Activated CD4-positive, alpha-beta T cell treated with anti-CD3 and anti-CD28 coated beads for 4 hours (primary cell): ENCODE measurements at places on chromosomes 7 and 10.

DNA sequence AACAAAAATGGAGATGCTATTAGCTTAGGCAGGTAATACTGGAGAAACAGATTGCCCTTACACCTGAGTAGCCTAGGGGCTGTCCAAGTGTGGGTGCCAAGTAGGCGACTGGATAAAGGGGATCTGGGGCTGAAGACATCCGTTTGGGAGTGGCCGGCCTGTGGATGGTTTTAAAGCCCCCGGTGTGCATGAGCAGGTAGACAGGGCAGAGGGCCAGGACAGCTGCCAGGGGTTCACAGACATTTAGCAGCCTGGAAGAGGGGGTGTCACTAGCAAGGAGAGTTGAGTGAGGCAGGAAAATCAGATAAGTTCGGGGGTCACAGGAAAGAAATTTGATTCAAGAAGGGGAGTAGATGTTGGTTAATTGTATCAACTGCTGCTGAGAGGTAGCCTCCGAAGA lies 1.5 kb upstream of the OPALIN start:
- no peak for DNase-seq

DNA sequence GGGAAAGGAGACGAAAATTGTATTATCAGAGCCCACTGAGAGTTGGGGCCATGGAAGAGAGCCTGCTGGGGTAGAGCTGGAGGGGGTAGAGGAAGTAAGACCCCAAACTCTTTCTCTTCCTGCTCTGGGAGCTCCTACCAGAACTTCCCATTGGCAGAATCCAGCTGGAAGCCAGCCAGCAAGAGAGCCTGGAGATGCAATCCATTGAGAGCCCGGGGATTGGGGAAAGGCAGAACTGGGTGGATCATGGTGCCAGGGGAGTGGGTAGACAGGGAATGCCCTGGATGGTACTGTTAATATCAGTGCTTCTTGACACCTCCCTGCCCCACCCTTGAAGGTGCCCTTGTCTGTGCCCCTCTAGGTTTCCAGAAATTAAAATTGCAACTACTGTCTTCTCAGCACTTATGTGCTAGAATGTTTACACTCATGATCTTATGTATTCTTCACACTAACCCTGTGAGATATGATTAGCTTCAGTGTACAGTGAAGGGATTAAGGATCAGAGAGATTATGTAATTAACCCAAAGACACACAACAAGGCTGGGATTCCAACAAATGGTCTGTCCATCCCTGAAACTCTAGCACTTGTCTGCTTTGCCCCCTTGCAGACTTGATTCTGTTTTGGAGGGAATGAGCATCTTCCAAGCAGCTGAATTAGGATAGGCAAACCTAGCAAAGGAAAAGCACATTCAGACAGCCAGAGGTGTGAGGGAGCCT lies 154.1 kb downstream of the C10orf105 start:
- no peak for DNase-seq

DNA sequence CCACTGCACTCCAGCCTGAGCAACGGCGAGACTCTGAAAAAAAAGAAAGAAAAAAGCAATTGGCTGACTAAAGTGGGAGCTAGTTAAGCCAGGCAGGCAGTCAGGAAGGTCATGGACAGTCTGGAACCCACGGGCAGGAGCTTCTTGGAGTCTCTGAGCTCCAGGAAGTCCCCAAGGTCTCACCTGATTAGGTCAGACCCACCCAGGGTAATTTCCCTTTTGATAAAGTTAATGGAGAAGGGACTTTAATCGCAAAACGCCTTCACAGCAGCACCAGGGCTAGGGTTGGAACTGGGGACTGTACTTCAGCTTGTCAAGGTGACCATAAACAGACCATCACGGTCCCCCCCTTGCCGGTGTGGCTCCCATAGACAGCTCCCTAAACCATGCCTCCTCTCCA lies 6.6 kb downstream of the SLC29A4 start:
- no peak for DNase-seq

DNA sequence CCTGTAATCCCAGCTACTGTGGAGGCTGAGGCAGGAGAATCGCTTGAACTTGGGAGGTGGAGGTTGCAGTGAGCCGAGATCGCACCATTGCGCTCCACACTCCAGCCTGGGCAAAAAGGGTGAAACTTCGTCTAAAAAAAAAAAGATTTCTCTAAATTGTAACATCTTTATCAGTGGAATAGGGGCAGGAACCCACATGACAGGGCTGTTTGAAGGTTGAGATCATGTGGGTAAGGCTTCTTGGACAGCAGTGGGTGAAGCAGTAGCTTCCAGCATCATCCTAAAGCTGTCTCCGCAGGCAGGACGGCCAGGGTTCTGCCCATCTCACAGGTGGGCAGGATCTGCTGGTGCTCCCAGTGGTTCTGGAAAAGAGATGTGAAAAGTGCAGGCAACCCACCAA lies 37.9 kb upstream of the SEPHS1 start:
- DNase-seq: no peak

DNA sequence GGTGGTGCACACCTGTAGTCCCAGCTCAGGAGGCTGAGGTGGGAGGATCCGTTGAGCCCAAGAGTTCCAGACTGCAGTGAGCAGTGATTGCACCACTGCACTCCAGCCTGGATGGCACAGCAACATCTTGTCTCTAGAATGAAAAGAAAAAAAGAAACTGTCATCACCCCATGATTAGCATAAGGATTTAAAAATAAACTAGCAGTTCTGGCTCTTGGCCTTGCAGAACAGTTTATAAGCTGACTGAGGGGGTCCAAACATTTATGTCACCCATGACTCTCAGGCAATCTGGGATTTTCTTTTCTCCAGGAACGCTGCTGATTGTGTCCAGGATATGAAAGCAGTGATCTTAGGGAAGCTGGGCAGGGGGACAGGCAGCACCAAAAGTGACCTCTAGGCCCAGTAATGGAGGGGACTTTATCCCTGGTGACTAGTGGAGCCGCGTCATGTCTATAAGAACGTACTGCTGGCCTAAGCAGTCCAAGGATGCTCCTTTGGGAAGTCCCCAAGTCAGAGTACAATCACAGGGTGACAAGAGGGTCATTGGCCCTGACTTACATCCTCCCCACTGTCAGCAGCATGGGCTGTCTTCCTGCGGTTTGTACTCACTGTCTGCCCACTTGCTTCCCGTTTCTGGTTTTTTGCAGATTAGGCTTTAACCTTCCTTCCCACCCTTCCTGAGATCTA lies 177.4 kb downstream of the ARHGAP12 start:
- DNase-seq: no peak

- DNase-seq: no peak
These were observed 48.6 kb downstream of the GTF2IRD1 start for GRCh38 chr7:74502216-74502891.

DNA sequence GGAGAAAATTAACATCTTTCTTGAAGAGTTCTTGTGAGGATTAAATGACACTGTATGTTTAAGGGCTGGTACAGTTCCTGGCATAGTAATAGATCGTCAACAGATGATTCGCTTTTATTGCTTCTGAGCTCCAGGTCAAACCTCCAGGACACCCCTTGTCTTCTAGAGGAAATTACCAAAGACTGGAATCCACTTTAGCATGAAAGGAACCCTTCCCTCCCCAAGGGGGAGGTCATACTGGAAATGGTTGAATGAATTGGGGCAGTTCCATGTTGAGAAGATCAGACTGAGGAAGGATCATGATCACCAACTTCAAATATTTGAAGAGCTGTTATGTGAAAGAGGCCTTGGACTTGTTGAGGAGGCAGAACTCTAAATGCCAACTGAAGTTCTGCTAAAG lies 8.9 kb downstream of the NFE2L3 start:
- no peak for DNase-seq

DNA sequence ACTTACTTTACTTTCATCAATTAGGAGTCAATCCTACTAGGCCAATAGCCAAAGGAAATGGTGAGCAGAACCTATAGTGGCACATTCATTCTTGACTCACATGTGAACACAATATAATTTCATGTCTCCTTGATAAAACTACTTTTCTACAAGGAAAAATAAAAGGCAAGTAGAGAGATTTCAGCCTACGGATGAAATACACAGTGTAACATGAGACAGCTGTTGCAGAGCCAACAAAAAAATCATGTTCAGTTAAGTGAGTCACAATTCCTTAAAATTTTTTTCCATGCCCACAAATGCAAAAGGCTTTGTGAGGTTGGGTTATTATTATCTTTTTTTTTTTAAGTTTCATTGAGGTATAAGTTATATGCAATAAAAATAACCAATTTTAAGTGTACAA lies 54.8 kb downstream of the GPR141 start:
- no peak for DNase-seq

GRCh38 chr10:92574548-92575261 lies 812 bp upstream of the IDE start:
- DNase-seq: no peak

DNA sequence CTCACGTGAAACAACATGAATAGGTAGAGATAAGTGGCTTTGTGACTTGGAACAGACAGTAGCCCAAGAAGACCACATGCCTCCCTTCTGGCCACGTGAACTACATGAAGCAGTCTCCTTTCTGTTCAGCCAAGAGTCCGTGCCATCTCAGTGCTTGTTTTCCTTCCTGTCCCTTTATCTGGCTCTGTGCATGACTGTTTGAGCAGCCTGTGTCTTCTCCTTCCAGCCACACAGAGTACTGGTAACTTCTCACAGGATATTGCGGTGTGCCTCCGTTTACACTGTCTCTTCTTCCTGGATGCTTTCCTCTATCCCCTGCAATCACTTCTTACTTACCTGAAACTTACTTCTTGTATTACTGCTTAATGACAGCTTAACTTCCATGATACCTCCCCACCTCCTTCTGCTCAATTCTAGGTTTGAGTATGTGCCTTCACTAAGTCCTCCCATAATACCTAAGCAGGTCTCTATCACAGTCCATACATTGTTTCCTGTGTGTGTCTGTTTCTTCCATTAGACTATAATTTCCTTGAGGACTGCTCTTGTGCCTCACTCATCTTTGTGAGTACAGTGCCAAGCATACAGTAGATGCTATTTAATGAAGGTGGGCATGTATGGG lies 748.7 kb downstream of the AUTS2 start:
- no peak for DNase-seq

GRCh38 chr7:113113912-113114311 lies 4.4 kb downstream of the SMIM30 start:
- no peak for DNase-seq

- no peak for DNase-seq
These were observed 125.9 kb downstream of the GLCCI1 start for GRCh38 chr7:8094164-8095140.

GRCh38 chr7:143454091-143454680 lies 10.9 kb downstream of the TAS2R60 start:
- no peak for DNase-seq

DNA sequence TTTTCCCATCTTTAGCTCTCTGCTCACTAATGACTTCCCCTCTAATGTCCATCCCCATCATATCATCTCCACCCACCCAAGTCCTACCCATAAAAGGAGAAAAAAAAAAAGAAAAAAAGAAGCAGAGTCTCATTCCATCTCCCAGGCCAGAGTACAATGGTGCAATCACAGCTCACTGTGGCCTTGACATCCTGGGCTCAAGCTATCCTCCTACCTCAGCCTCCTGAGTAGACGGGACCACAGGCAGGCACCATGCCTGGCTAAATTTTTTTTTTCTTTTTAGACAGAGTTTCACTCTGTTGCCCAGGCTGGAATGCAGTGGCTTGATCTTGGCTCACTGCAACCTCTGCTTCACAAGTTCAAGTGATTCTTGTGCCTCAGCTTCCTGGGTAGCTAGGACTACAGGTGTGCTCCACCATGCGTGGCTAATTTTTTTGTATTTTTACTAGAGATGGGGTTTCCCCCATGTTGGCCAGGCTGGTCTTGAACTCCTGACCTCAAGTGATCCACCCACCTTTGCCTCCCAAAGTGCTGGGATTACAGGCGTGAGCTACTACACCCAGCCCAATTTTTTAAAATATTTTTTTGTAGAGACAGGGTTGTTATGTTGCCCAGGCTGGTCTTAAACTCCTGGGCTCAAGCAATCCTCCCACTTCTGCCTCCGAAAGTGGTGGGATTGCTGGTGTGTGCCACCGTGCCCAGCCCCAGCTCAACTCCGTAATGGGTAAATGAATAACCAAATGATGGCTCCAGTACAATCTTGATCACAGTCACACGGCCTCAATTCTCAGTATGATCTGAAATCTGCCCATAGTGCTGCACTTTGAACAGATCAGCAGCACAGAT lies 24.6 kb upstream of the SGMS1 start:
- DNase-seq: no peak

GRCh38 chr7:121390617-121391016 lies 5.5 kb downstream of the FAM3C start:
- DNase-seq: no peak

- DNase-seq: no peak
These were observed 112.8 kb downstream of the PTEN start for GRCh38 chr10:87976101-87976743.

GRCh38 chr10:47449102-47449978 lies 34.6 kb downstream of the ANXA8 start:
- no peak for DNase-seq

DNA sequence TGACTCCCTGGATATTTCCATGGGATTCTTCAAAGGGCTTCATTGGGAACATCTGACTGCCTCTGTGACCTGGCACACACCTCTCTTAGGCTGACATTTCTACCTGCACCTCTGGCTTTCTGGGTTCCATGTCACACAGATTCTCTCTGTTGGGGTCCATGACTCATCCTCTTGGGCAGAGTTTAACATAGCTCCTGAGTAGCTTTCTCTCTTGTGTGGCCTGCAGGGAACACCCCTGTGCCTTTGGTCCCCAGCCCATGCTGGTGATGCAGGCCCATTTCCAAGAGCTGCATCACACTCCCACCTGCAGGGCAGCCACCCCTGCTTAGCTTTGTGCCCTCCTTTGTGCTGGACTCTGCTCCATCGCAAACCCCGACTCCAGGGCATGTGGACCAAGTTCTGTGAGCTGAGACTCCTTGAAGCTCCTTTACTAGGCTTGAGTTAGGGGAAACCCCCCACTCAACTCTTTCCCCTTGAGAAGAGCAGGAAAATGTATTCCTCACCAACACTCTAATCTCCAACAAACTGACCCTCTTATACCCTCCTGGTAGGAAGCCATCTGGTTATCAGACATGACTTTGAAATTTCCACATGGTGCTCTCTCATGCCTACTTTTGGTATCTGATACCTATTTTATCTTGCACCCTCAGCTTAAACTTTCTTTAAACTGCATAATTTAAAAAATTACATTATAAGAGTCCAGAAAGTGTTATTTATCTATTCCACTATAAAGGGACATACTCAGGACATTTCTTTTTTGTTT lies 93.3 kb downstream of the ZNF777 start:
- no peak for DNase-seq

DNA sequence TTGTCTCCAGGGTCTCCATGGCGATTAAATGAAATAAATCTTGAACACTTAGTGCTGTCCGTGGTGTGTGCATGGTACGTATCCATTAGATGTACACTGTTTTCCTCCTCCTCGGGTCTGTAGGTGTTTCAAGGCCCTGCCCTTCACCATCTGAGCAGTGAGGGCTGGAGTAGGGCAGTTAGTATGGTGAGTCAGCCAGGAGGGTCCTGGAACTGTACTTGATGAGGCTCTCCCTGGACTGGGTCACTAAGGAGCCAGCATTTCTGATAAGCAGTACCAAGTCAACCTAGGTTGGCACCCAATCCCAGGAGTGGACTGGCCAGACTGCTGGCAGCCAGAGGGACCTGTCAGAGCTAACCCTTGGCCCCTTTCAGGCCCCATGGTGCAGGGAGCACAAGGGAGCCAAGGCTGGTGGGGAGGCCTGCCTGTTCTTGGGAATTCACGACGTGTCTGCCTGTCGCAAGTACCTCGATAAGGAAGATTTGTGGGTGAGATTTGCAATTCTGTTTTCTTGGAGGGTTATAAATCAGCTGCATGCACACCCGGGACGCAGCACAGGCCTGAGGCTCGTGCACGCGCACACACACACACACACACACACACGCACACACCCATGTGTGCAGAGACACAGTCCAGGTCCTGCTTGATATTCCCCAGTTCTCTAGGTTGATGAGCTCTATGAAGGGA lies 114.2 kb downstream of the ZMIZ1 start:
- no peak for DNase-seq

- no peak for DNase-seq
These were observed 100.7 kb downstream of the IQUB start for GRCh38 chr7:123433665-123434064.
